ENCODE measurements at places on chromosomes 3 and 15.

- no peak for DNase-seq
Observed at GRCh38 chr3:169574531-169574930, 89.0 kb downstream of the MECOM start.

DNA sequence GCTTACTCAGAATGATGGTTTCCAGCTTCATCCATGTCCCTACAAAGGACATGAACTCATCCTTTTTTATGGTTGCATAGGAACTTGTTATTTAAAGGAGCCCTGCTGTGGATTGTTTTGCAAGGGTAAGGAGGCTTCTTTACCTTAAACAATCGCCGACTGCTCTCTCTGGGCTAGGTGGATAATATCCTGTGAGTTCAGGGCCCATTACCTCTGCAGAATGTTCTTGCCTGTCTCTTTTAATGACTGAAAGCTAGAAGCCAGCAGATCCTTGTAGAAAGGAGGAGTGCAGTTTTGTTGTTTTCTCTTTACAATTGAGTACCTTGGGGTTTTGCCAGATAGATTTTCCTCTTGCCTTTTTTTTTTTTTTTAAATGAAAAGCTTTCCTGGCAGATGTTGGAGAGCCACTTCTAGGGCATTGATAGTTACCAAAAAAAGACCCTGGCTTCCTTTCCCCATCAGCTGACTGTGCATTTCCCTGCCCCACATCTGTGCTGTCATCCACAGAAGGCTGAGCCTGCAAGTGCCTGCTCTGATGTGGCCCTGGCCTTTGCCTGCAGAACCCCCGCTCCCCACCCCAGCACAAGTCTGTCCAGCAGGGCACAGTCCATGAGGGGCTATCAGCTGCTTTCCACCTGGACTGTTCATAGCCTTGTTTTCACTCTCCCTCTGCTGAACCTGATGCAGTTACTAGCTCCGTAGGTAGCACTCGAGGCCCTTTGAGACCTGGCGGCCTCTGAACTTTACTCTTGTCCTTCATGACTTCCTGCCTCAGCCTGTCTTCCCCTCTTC, 113.1 kb downstream of the CHCHD6 start:
- no peak for DNase-seq

GRCh38 chr3:10332481-10333348, 11.8 kb upstream of the SEC13 start:
- DNase-seq = no peak

DNA sequence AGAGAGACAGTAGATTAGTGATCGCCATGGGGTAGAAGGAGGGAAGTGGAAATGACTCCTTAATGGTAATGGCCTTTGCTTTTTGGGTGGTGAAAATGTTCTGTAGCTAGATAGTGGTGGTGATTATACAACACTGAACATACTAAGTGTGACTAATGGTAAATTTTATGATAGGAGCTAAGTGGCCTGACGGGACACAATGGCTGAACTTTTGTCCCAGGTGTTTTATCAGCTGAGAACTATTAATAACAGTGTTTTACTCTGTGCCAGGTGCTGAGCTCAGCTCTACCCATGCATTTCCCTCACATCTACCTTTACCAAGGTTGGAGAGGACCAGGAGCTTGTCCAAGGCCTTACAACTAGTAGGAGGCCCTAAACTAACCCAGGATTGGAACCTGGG, 66.8 kb downstream of the TRIM71 start:
- DNase-seq = no peak

DNA sequence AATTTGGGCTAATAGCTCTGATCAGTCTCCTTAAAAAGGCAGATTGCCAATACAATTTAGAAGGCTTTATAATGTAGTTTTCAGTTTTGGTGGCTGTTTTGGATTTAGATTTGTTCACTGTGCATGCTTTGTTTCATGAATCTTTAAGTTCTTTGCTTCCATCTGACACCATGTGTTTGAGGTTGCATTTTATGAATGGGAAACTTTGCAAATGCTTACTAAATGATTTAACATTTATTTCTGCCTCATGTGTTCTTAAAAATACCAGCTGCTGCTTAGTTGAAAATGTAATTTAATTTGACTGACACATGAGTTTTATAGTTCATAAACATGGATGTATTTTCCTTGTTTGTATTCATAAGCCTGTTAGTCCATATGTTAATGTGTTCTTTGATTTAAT, 78.6 kb downstream of the RNF13 start:
- DNase-seq = no peak

DNA sequence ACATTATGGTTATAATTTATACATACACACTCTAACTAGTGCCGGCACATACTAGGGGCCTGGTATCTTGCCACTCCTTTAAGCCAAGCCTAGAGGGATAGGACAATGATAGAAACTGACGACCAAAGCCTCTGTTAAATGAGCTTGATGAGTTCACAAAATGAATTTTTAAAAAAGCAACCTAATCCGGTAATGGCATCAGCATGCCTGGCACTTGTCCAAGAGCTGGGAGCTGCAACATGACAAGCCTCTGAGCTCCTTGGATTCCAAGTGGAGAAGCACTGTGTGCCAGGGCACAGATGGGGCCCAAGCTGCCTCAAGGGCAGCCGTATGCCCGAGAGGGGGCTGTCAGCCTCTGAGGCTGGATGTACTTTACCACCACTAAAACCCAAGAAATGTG, 9.7 kb downstream of the ETV5 start:
- DNase-seq = no peak

DNA sequence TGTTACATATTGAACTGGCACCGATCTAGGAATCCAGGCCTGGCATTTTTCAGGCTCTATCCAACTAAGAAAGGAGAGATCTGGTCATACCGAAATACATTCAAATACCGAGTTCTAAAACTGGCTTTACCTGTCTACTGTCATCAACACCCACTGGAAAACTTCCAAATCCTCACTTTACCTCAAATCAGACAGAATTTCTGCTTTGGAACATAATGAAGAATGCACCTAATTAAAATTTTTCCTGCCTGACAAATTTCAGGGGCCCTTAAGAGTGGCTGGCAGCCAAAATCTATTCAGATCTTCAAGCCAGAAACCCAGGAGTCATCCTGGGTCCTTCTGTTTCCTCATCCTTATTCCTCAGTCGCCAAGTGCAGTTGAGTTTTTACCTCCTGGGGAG, 198.6 kb upstream of the FEZF2 start:
- DNase-seq = no peak

GRCh38 chr3:106836906-106837305, 540.3 kb upstream of the CCDC54 start:
- no peak for DNase-seq

DNA sequence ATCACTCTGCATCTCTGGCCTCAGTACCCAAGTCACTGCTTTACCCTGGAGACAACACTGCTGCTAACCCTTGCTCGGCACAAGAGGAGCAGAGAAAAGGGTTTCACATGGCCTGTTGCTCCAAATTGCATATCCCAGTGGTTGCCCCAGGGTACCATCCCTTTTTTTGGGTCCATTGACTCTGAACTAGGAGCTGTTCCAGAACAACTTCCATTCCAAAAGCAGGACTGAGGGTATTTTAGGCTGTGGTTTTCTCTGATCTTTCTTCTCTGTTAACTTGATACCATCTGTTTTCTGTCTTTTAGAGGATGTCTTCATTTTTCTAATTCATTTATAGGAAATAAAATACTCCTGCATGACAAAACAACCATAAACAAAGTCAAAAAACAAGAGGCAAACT, 17.3 kb upstream of the RYK start:
- no peak for DNase-seq

- DNase-seq = no peak
Observed at GRCh38 chr3:60517134-60517533, 734.1 kb downstream of the FHIT start.

DNA sequence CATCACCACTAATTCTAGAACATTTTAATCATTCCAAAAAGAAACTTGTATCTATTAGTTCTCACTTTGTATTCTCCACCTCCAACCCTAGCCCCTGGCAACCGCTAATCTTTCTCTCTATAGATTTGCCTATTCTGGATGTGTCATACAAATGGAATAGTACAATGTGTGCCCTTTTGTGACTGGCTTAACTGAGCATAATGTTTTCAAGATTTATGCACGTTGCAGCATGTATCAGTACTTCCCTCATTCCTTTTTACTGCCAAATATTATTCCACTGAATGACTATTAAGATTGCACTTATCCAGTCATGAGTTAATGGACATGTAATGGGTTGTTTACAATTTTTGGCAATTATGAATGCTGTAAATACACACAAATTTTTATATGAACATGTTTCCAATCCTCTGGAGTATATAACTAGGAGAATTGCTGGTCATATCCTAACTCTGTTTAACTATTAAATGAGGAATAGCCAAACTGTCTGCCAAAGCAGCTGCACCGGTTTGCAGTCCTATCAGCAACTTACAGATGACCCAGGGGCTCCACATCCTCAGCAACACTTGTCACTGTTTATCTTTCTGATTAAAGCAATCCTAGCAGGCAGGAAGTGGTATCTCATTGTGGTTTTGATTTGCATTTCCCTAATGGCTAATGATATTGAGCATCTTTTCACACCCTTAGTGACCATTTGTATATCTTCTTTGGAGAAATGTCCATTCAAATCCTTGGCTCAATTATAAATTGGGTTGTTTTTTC, 42.9 kb downstream of the DCUN1D1 start:
- no peak for DNase-seq

DNA sequence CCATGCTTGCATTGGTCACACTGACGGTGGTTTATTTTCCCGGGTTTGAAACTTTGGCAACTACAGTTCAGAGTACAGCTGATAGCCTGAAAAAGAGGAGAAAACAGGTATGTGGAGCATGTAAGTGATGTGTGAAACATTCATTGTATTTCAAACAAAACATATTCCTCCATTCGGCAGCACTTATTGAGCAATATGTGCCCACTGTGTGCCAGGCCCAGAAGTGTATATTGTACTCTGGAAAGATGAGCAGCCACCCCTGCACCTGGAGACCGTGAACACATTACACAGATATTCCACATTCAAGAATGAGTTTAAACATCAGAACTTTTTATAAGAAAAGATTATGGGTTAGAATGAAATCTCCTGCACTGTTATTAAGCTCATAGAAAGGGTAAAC, 16.3 kb downstream of the BNC1 start:
- no peak for DNase-seq

GRCh38 chr3:177401375-177401774, 204.1 kb upstream of the TBL1XR1 start:
- DNase-seq = peak; percentile 48

DNA sequence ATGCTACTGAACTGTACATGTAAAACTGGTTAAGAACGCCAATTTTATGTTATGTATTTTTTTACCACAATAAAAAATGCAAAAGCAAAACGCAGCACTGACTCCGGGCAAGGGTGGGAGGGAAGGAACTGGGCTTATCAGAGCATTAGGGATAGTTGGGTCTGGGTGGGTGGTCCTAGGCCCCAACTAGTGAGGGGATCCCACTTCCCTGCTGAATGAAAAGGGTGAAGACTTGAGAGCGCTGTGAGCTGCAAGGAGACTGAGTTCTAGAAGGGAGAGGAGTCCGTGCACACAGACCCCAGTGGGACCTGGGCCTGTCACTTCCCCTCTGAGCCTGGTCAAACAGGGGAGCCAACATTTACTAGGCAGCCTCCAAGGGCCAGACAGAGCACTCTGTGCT, 98.6 kb downstream of the TPRA1 start:
- DNase-seq = no peak

DNA sequence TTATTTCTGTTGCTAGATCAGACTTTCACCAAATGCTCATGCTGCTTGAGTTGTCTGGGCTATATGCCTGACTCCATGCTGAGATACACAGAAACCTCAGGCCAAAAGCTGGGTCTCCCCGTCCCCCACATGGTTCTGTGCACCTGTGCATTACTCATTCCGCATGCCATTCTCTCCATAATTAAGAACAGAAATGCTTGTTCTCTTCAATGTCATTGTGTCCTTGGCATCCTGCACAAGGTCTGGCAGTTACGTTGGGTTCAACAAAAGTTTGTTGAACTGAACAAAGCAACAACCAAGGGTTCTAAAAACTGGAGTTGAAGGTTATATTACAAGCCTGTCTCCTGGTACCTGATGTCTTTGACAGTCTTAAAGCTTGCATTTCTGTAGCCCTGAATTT, 177.5 kb downstream of the FNDC3B start:
- DNase-seq = no peak

DNA sequence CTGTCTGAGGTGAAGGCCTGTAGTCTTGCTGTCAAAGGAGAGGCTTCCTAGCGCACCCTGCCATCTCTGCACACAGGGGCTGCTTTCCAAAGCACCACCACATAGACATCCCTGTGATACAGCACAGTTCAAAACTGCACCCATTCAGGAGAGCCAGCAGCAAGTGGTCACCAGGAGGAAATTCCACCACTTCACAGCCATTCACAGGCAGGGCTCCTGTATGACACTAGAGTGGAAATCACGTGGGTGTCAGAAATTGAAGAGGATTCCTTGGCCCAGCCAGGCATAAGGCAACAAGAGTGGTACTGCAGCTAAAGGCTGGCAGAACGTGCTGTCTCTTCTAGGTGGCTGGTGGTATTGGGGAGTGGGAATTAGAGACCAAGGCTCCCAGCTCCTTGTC, 102.8 kb downstream of the RFTN1 start:
- no peak for DNase-seq

- DNase-seq = no peak
Observed at GRCh38 chr15:81026836-81027599, 26.3 kb downstream of the TLNRD1 start.

- DNase-seq = peak; percentile 22
Observed at GRCh38 chr15:69414701-69415167, 585 bp downstream of the KIF23 start.

- DNase-seq = no peak
Observed at GRCh38 chr3:13378155-13378554, 42.0 kb downstream of the NUP210 start.

DNA sequence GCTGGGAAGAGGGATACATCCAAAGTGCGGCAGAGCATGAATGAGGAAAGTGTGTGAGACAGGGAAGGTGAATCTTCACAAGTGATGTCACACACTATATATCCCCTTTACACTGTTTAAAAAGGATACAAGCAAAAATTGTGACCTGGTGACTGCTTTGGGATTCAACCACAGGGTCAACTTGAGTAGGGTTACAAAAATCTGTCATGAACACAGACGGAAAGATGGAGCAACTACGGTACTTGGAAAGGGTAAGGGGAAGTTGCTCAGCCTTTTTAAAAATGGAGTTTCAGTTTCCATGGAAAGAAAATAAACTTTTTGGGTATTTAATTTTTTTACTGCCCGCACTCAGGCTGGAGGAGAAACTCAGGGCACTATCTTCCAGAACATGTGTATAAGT, 60.3 kb downstream of the B3GNT5 start:
- DNase-seq = no peak

Measured in LNCaP clone FGC (cell line).